ENCODE measurements at places on chromosomes 1 and 21.

GRCh38 chr1:226974544-226975258, 34.6 kb downstream of the COQ8A start:
- DNase-seq, result no peak

DNA sequence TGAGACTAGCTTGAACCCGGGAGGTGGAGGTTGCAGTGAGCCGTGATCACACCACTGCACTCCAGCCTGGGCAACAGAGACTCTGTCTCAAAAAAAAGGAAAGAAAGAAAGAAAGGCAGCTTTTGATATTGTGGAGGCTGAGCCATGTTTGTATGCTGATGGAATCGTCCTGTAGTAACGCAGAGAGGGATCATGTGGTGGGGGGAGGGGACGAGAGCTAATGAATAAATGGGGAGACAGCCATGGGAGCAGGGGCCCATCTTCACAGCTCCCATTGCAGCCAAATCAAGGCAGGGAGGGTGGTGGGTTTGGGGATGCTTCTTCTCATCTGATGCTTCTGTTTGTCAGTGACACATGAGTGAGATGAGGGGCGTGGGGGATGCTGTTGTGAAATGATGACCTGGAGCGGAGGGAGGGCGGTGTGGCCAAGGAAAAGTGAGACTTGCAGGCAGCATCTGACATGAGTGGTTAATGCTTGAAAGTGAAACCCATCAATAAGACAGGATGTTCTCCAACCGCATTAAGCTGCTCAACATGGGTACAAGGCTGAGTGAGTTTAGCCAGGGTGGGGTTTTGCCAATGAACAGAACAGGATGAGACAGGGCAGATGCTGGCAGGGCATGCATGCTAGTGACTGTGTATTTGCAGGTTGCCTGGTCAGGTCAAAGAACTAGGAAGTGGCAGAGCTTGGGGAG, 16.7 kb downstream of the SPATA21 start:
- DNase-seq, result peak; percentile 43

DNA sequence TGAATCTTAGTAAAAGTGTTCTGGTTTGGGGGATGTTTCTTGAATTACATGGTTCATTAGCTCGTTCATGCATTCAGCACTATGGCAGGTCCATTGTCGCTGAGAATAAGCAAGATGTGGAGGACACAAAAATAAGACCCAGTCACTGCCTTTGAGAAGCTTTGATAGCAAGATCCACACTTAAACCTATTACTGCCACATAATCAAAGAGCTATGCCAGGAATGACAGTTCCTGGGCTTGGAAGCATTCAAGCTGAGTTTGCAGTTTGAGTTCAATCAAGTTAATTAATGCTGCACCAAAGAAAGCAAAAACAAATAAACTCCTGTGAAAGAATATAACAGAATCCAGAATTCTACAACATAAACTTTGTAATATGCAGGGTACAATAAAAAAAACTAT, 131.8 kb downstream of the MIS18A start:
- no peak for DNase-seq

- no peak for DNase-seq
Observed at GRCh38 chr1:214012418-214012817, 24.6 kb downstream of the PROX1 start.

DNA sequence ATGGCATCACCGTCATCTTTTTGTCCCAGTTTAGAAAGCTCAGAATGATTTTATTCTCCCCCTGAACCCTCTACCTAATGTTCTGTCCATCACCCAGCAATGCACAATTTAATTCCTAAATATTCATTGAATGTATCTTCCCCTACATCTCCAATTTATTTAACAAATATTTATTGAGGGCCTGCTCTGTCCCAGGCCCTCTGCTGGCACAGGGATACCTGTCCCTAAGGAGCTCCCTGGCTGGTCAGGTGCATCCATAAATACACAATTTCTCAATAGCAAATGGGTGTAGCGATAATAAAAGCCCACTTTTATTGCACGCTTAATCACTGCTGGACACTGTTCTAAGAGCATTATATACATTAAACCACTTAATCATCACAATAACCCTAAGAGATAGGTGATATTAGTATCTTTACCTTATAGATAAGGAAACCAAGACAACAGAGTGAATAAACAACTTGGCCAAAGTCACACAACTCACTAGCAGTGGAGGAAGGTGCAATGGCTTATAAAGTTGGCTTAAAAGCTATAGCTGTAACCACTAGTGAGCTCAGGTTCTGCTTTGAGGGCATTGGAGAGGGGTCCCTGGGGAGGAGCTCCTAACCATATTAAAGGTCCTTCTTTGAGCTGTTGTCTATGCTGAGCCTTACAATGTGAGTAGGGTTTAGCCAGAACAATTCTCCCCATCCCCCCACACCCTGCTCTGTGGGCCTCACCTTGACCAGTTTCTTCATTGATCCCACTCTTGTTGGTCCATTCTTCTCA, 126.3 kb upstream of the JUN start:
- no peak for DNase-seq

GRCh38 chr1:24936684-24937083, 6.6 kb upstream of the RUNX3 start:
- no peak for DNase-seq

DNA sequence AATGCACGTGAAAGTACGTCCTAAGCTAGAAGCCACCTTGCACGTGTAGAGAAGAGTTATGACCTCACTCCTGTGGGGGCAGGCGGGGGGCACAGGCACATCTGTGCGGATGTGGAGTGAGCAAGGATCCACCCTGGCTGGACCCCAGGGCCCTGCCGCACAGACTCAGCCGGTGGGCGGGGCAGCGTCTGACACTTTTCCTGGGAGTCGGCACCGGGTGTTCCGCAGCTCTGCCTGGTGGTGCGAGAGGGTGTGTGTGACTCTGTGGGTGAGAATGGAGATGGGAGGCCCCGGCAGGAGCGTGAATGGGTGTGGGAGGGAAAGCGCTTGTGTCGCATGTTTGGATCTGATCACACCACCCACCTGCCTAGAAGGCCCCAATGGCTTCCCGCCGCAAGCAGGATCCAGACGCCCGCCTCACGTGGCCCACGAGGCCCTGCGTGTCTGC, 29.5 kb downstream of the RAP1GAP start:
- DNase-seq, result no peak

DNA sequence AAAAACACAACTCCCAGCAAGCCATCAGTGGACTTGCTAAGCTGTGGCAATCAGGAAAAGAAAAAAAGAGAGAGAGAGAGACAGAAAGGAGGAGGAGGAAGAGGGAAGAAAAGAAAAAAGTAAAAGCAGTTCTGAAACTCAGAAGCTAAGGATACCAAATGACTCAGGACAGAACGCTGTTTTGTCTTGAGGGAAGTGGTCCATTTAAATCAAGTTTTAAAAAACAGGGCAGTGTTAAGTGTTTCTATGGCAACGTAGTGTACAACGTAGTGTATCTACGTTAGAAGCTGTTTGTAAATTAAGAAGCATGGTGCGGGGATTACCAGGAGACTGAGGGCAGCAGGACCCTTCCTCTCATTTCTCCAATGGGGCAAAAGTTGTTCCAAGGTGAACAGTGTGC, 5.8 kb downstream of the ADORA3 start:
- no peak for DNase-seq

GRCh38 chr21:42463861-42464515, 32.0 kb downstream of the RSPH1 start:
- DNase-seq, result peak; percentile 66

- no peak for DNase-seq
Observed at GRCh38 chr1:36224537-36225282, 467 bp downstream of the THRAP3 start.

GRCh38 chr1:45172005-45172404, 34.4 kb downstream of the ZSWIM5 start:
- DNase-seq, result no peak
